GM23248 (cell line): ENCODE measurements at places on chromosomes 2 and 18. TPM values are rescaled to one million over a fixed set of nuclear protein-coding genes. Genes with fewer than 3 reads are reported as not detected.

RALBP1 gene
- polyA plus RNA-seq, result 44.7 and 49.9 TPM in 2 replicates

AOX1 gene
- 18.9 and 20.5 TPM in 2 replicates for polyA plus RNA-seq

MRPL53 gene
- 69.2 and 71.0 TPM in 2 replicates for polyA plus RNA-seq

HOXD3 gene
- polyA plus RNA-seq, result 1.9 and 2.3 TPM in 2 replicates

DNA sequence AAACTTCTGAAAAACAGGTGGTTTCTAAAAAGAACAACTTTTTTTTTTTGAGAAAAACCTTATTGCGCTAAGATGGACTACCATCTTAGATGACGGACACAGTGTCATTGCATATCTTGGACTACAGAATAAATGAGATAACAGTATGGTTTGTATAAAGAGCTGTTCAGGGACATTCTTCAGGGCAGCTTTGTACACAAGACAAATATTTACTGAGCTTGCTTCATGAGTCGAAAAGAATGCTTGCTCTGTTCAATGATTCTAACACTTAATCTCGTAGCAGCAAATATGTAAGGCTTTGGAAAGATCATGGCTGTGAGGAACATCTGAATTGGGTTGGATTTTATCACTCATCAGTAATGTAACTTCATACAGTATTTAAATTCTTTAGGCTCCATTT is 282.5 kb upstream of the CWC22 start:
- no peak for DNase-seq

- no peak for DNase-seq
Measured at GRCh38 chr18:49967171-49967570, 153.8 kb upstream of the ACAA2 start.

DNA sequence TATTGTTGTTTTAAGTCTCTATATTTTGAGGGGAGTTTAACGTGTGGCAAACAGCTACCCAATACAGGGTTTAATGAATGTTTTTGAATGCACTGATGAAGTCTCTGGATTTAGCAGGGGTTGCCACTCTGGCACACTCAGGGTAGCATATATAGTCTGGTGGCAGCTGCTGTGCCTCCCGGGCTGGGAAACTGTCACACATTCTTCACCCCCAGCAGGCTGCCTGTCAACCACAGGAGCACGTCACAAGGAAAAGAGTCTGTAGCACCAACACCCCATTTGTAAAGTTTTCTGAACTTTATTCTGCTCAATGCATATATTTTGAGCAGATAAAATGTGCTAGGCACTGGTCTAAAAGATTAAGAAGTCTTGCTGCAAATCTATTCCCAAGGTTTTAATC is 39.3 kb downstream of the NGEF start:
- DNase-seq, result no peak

DNA sequence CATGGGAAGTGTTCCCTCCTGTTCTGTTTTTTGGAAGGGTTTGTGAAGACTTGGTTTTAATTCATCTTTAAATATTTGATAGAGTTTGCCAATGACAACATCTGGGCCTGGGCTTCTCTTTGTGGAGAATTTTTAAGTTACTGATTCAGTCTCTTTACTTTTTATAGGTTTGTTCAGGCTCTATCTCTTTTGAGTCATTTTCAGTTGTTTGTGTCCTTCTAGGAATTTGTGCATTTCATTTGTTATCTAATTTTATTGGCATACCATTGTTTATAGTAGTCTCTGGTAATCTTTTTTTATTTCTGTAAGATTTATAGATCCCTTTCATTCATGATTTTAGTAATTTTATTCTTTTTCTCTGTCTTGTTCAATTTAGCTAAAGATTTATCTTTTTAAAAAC is 14.6 kb downstream of the SCLY start:
- DNase-seq, result no peak

- no peak for DNase-seq
Measured at GRCh38 chr2:29931818-29932217, 10.4 kb upstream of the ALK start.

GRCh38 chr18:11050966-11051365 is 98.4 kb downstream of the PIEZO2 start:
- DNase-seq, result no peak

DNA sequence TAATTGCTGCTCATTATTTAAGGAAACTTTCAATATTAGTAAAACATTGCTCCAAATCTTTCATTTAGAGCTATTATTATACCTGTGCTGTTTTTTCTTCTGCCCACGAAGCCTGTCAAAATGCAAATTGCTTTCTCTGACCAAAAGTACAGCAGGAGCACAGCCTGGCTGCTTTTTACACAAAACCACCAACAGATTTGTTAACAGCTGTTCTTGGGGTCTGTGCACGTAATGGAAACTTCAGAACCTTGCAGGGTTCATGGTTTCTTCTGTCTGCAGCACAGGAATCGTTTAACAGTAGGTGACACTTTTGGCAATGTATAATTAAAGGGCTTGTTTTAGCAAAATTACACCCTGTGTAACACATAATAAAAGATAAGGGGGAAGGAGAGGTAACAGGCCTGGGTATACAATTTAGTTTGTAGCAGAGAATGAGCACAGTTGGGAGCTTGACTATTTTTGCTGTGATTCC is 447.3 kb downstream of the KCNJ3 start:
- no peak for DNase-seq

DNA sequence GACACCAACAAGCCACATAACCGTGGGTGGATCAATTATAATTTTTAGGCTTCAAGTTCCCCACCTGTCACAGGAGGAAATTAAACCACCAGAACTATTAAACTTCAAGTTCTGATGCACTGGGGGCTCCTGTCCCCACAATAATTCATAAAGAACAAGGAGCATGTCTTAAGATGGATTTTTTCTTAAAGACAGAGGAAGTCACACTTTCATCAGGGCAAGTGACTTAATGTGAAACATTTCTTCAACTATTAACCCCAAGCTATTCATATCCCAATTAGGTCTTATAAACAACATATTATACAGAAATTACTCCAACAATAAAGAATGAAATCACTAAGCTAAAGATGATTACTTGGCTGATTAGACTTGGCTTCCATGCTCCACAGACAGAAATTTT is 292.5 kb downstream of the ETAA1 start:
- DNase-seq, result no peak

- DNase-seq, result peak; percentile 84
Measured at GRCh38 chr2:72222829-72223564, 75.3 kb upstream of the CYP26B1 start.

DNA sequence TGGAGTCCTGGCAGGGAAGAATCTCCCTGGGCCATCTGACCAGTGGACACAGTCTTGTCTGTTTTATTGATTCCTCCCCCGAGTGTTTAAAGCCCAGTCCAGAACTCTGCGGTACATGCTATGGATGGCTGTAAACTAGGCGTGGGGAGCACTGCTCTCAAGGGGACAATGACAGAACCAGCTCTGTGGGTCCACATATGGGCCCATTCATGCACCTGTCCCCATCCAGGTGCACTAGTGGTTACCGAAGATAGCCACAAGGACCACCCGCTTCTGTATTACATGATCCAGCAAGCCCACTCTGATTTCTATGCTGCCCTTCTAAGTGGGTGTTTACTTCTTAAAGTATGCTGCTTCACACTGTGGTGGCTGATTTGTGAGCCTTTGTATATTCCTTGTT is 21.0 kb downstream of the CHST10 start:
- DNase-seq, result no peak

DNA sequence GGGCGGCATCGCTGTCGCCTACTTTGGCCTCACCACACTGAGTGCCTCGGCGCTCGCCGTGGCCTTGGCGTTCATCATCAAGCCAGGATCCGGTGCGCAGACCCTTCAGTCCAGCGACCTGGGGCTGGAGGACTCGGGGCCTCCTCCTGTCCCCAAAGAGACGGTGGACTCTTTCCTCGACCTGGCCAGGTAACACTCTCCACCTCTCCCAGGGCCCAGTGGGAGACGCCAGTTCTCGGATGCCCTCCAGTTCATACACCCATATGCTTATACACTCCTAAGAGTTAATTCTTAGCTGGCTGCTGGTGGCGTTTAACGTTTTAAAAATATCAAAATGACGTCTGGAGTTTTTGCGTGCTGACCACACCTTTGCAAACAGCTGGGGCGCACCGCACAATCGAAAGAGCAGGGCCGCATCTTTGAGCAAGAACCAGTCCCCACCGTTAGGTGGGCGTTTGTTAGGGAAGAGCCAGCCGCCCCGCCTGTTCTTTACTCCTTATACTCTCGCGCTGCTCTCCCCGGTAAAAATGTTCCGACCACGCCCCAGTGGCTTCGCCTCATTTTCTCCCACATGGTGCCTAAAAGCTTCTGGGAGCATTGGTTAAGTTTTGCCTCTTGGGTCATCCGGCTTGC is 899 bp downstream of the SLC1A4 start:
- peak; percentile 72 for DNase-seq

GRCh38 chr2:98025481-98026037 is 29.8 kb upstream of the TMEM131 start:
- DNase-seq, result no peak

DNA sequence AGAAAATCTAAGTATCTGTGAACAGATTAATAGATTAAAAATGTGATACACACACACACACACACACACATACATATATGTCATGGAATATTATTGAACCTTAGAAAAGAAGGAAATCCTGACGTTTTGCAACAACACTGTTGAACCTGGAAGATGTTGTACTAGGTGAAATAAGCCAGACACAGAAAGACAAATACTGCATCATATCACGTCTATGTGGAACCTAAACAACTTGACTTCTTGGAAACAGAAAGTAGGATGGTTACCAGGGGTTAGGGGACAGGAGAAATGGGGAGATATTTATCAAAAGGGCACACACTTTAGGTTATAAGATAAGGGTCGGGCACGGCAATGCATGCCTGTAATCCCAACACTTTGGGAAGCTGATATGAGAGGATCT is 698.4 kb upstream of the ID2 start:
- no peak for DNase-seq

GRCh38 chr2:201139836-201140604 is 24.1 kb downstream of the CFLAR start:
- no peak for DNase-seq

DNA sequence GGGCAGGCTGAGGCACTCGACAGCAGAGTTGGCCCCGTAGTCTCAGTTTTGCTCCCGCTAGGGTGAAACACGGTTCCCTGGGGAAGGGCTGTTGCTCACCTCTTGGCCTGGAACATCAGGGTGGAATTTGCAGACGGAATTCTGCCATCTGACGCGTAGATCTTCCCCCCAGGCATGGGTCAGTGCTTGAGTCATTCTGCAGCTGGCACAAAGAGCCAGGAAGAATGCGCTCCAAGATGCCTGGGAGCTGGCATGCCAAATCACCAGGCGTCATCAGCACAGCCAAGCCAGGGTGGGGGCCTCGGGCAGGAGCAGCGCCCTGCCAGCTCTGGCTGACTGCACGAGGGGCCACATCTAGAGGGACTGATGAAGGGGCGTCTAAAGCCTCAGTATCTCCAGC is 42.7 kb downstream of the ODC1 start:
- DNase-seq, result peak; percentile 99

- no peak for DNase-seq
Measured at GRCh38 chr2:240403396-240404104, 31.9 kb upstream of the GPC1 start.

DNA sequence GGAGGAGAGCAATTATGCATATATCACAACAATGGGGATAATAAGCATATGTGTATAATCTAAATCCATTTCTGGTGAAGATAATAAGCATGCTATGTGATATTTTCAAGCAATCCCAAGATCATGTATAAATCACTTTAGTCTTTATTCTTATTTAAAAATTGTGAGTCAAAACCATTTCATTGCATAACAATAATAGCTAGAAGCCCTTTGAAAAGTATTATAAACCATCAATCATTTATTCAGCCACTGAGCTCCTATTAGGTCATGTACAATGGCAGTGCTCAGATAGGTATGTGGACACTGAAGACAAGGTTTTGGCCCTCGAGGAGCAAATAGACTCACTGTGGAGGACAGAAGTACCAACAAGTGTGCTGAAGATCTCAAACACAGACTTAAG is 113.1 kb downstream of the CDCA7 start:
- DNase-seq, result no peak

DNA sequence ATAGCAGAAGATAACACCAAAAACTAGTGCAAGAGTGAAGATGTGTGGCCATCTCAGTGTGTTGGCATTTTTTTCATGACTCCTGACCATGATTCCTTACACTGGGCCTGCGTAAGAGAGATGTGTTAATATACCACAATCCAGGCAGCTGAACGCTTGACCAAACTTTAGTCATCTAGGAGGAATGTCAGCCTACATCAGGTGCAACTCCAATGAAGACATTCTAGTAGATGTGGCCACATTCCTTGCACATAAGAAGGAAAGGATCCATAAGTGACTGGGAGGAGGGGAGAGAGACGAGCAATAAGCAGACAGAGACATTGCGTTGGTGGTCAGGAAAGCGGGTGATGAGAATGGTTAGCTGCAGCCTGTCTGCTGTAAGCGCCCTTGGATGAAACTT is 42.6 kb downstream of the CYRIA start:
- DNase-seq, result peak; percentile 13

- DNase-seq, result peak; percentile 2
Measured at GRCh38 chr18:73355121-73355520, 487.3 kb upstream of the NETO1 start.

DNA sequence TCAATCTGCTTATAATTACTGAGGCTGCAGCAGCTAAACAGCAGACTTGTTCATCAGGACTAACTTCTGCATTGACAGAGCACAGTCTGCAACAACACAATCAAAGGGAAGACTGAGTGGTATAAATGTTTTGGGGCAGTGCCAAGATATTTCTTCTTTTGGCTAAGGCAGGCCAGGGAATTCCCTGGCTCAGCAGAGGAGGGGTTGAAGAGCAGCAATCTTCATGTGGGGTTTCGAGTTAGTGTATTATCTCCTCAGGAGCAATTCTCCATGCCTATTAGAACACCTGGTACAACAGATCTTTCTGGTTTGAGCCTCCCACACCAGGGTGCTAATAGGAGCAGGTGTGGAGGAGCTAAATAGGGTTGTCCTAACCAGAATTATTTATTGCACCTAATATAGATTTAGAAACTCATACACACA is 103.0 kb upstream of the STK17B start:
- peak; percentile 37 for DNase-seq

DNA sequence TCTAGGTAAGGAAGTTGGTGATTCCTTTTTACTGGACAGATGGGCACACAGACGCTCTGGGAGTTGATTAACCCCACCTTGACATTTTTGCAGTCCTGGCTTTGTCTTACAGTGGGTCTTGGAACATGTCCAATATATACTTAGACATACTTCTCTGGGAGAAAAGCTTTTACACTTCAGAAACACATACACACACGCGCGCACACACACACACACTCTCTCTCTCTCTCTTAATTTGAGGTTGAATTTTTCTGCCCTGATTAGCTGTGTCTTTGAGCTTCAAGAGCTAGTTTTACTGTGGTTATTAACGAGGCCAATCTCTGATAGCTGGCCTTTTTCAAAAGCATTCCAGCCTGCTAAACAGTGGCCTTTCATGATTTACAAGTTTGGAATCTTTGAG is 215.0 kb downstream of the MYCN start:
- DNase-seq, result no peak
